ENCODE measurements at places on chromosomes 4 and X.
A peak's percentile ranks its signal among the peaks of the same experiment; 100 is the strongest.

- no peak for DNase-seq
Observed at GRCh38 chrX:926991-927390, 285.5 kb downstream of the CRLF2 start.

DNA sequence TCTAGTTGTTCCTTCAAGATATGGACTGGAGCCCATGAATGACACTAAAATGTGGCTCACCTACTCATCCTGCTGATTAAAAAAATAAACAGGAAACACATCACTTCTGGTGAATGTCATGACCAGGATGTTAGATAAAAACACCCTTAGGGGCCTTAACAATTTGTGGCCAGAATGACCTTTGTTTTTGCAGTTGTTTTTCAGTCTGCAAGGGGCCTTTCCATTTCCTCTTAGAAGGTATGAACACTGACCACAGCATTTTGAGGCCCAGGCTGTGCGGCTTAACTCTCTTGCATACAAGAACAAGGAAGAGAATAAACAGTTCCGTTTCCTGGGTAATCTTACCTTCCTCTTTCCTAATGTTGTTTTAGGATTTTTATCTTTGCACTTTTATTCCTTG is 113.2 kb downstream of the IL1RAPL2 start:
- no peak for DNase-seq

DNA sequence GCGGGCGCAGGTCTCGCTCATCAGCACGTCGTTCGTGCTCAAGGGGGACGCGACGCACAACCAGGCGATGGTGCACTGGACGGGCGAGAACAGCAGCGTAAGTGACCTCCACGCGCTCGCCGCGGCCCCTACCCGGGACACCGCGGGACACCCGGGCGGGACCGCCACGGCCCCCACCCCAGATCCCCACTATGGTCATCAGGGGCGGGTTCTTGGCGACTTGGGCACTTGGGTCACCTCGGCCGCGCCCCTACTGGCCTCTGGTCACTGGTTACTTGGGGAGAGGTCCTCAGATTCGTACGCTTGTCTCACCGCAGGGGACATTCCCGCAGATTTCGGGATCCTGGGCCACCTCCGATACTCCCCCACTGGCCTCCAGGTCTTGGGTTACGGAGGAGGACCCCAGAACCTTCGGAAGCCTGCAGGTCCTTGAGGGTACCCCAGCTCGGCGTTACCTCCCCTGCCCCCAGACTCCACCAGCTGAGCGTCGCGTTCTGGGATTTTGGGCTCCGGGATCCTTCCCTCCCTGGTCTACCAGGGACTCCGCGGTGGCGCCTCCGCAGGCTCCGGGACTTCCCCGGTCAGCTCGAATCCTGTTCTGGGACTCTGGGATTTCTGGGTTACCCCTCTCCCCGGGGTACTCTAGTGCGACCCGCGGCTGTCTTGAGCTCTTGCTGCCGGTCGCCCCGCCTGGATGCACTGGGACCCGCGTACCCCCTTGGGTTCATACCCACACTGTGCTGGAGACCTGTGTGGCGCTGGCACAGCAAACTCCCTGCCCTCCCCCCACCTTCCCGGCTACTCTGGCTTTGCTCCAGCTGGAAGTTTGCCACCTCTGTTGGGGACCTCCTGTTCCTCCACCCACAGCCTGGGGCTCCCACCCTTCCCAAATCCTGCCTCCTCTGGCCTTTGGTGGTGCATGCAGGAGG is 956 bp downstream of the SORCS2 start:
- peak; percentile 78 for DNase-seq

DNA sequence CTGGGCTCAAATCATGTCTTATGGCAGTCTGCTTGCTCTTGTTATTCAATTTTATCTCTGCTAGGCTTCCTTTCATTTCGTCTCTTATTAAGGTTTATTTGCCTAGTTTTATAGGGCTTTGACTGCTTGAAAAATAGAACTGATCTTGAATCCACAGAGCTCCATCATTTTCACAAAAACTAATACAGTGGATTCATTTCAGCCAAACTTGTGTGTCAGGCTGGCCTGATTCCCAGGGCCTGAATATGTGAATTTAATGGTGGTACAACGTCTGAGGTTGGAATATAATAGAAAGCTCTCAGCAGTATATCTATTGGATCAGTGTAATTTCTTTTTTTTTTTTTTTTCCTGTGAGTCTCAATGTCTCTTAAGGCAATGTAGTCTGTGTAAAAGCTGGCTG is 123.3 kb downstream of the POU4F2 start:
- DNase-seq = no peak

GRCh38 chr4:76782837-76783236 is 115.1 kb downstream of the SOWAHB start:
- DNase-seq = no peak

DNA sequence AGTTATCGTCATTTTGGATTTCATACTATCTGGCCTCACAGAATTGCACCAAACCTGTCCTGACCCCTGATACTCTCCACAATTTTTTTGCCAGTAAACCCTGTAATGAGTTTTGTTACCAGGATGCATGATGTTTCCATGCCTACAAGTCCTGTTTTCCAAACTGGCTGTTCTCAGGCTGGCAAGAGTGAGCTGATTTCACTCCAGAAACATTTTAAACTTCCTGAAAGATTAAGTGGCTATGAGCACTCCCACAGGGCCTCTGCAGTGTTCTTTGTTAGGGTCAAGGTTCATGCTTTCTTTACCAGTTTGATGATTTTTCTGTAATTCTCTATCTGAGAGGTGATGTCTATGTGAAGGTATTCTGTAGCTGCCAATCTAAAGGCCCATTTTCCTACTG is 31.7 kb upstream of the PDLIM3 start:
- DNase-seq = no peak

DNA sequence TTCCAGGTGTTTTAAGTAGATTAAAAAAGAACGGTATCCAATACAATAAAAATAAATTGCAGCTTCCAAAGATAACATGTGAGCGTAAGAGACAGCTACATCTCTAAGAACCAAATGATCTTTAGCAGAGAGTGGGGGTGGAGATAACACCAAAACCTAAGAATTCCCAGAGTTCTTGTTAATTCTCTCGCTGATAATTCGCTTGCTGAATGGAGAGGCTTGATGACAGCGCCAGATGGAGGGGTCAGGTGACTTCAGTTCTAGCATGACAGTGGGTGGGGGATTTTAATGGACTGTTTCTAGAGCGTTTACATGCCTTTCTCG is 2.3 kb downstream of the CLCN4 start:
- no peak for DNase-seq

DNA sequence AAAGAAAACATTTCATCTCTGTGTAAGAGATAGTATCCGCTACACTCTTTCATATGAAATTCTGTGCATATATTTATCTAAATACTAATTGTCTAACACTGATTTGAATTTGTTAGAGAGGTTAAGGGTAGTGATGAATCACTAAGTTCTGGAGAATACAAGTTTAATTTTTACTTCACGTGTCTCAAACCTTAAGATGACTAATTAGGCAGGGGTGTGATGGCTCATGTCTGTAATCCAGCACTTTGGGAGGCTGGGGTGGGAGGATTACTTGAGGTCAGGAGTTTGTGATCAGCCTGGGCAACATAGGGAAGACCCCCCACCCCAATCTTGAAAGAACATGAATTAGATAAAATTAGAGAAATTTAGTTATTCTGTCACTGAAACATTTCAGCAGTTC is 2241.9 kb downstream of the PCDH7 start:
- no peak for DNase-seq

GRCh38 chrX:39205467-39205866 is 404.2 kb downstream of the MID1IP1 start:
- DNase-seq = no peak

DNA sequence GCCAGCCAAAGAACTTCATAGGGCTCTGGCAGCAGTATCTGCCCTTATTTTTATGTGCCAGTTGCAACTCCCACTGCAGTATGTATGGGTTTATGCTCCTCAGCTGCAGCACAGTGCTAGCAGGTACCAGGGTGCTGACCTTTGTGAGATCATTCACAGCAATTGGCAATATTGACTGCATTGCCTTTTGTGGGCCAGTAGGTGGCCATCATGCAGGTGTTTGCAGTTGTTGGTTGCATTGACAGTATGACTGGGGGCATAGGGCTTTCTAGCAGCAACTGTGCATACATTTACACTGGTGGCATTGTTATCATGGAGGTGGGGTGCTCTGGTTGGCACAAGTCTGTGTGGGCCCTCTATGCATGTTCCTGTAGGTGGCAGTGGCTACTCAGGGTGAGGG is 42.5 kb downstream of the FAAH2 start:
- DNase-seq = peak; percentile 8

DNA sequence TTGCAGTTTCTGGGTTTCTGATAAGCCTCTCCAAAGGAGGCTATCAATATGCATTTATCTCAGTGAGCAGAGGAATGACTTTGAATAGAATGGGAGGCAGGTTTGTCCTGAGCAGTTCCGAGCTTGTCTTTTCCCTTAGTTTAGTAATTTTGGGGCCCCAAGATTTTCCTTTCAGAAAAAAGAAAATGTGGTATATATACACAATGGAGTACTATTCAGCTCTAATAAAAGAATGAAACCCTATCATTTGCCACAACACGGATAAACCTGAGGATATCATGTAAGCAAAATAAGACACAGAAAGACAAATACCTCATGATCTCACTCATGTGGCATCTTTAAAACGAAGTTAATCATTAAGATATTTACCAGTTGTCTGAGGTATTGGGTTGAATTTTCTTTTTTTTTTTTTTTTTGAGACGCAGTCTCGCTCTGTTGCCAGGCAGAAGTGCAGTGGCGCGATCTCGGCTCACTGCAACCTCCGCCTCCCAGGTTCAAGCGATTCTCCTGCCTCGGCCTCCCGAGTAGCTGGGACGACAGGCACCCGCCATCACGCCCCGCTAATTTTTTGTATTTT is 540 bp downstream of the ZNF721 start:
- DNase-seq = no peak

- DNase-seq = no peak
Observed at GRCh38 chr4:82885410-82885809, 5.5 kb downstream of the SEC31A start.

- peak; percentile 45 for DNase-seq
Observed at GRCh38 chr4:24657768-24658617, 73.6 kb upstream of the DHX15 start.

DNA sequence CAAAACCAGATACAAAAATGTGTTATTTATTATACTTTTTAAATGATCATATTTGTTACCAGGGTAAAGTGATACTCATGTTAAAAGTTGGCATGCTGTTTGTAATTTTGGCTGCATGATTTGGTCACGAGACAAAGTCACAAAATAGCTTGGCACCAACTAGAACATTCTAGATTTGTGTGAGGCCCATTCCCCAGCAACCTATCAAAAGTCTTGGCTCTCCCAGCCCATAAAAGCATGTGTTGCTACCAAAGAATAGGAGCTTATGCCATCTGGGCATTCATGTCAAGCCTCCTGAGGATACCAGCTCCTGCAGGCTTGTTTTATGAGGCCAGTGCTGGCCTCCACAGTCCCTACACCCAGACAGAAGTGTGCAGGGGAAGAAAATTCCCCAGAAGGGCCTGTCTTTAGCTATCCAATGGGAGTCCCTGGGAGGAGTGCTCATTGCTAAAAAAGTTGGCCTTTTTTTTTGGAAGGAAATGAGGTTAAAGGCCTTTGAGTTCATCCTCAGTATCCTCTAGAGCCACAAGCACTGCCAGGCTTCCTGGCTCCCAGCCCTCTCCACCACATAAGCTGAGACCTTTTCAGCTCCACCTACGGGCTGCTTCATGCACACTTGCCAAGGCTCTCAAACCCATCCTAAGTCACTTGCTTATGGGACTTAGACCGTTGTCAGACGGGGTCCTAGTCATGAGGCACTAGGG is 211.9 kb upstream of the EOLA2 start:
- no peak for DNase-seq

DNA sequence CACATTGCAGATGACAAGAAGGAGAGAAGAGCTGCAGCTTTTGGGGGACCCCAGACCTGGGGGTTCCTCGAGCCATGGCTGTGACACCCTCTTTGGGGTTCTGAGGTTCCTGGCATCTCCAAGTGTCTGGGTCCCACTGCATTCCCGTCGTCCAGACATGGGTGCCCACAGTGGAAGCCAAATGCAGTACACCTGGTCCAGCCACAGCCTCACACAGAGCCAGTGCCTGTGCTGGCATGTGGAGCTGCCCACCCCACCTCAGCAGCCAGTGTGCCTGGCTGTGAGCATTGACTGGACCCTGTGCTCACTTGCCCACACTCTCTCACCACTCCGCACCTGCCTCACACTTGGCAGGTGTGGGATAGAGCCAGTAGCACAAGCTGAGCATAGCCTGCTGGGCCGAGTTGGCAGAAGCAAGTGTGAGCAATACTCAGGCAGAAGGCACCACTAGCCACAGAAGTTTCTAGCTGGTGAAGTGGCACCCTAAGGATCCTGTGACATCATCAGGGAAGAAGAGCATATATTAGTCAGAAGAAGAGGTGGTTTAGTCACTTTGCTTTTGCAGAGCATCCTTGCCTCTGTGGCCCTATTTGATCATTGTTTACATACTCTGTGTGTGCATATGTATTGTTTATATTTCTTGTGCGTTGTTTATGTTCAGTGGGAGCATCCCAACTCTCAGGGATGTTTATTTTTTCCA is 65.0 kb upstream of the MAGEB2 start:
- DNase-seq = no peak

GRCh38 chr4:78984593-78984992 is 45.4 kb upstream of the PAQR3 start:
- no peak for DNase-seq

GRCh38 chr4:107711831-107712230 is 8.2 kb downstream of the PAPSS1 start:
- no peak for DNase-seq

- DNase-seq = no peak
Observed at GRCh38 chr4:72375073-72375736, 193.8 kb downstream of the ADAMTS3 start.

GRCh38 chr4:64340218-64341110 is 68.8 kb downstream of the TECRL start:
- DNase-seq = no peak

- DNase-seq = no peak
Observed at GRCh38 chr4:2729533-2729875, 26.6 kb downstream of the TNIP2 start.

DNA sequence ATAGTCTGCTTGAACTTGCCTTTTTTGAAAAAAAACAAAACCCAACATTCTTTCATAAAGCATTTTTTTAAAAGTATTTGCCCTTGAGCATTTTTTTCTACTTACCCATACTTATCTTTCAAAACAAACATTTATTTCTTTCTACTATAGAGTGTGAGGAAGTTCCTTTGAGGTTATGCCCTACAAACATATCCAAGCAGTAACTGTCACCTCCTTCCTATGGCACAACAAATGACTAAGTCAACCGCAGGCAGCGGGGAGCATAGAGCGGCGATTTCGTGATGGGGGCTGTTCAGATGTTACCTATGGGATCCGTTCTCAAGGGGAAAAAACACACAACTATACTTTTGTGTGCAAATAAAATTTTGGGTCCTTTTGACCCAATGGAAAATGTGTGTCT is 19.4 kb downstream of the SPRY1 start:
- DNase-seq = no peak

DNA sequence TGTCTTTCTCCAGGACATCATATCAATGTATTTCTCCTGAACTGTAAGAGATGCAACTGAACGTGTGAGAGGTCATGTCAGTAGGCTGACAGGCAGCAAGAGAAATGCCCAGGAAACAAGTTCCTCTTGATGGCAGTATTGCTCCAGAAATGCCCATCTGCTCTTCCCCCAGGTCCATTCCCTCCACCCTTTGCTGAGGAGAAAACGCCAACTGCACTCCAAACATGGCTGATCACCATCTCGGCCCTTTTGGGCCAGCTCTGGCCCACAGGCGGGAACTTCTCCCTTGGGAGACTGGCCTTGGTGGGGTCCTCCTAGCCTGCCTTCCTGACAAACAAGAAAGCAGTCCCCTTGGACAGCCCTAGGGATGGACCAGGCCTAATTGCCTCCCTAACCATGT is 276.5 kb upstream of the AGTR2 start:
- peak; percentile 59 for DNase-seq
